ENCODE measurements at places on chromosomes 3 and 15. TPM values are rescaled to one million over a fixed set of nuclear protein-coding genes. Genes with fewer than 3 reads are reported as not detected.

GRCh38 chr15:81548365-81549130, 174.5 kb upstream of the TMC3 start:
- DNase-seq = no peak

Gene SOX14
- polyA plus RNA-seq = not detected

Gene THSD4
- 13.7 TPM for polyA plus RNA-seq

Gene SLC38A3
- 6.6 TPM for polyA plus RNA-seq

Gene WDR93
- 0.33 TPM for polyA plus RNA-seq

Gene PLIN1
- 5.4 TPM for polyA plus RNA-seq

- no peak for DNase-seq
Measured at GRCh38 chr15:49103002-49103401, 52.4 kb downstream of the COPS2 start.

Measured in ovary (tissue), 10 donors.